ENCODE measurements at places on chromosomes 1 and 21.

GRCh38 chr1:180233191-180234011 lies 3.3 kb downstream of the LHX4 start:
- no peak for DNase-seq

GRCh38 chr1:84347271-84347931 lies 45.9 kb downstream of the SAMD13 start:
- DNase-seq = no peak

GRCh38 chr1:71303617-71304041 lies 222.8 kb upstream of the ZRANB2 start:
- DNase-seq = no peak

- no peak for DNase-seq
These were observed 68.4 kb downstream of the EPHB2 start for GRCh38 chr1:22778862-22779520.

DNA sequence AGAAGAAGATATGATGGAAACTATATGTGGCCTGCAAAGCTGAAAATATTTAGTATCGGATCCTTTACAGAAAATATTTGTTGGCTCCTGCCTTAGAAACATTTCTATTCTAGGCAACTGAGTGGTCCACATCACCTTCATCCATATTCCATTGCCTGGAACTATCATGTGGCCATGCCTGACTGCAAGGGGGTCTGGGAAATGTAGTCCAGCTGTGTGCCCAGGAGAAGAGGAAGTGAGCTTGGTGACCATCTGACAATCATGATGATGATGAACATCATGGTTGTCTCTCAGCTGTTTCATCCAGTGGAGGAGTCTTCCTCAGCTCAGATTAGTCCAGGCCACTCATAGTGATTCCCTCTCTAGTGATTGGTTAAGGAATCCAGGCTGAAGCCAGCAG lies 61.8 kb upstream of the IFNLR1 start:
- DNase-seq = no peak

DNA sequence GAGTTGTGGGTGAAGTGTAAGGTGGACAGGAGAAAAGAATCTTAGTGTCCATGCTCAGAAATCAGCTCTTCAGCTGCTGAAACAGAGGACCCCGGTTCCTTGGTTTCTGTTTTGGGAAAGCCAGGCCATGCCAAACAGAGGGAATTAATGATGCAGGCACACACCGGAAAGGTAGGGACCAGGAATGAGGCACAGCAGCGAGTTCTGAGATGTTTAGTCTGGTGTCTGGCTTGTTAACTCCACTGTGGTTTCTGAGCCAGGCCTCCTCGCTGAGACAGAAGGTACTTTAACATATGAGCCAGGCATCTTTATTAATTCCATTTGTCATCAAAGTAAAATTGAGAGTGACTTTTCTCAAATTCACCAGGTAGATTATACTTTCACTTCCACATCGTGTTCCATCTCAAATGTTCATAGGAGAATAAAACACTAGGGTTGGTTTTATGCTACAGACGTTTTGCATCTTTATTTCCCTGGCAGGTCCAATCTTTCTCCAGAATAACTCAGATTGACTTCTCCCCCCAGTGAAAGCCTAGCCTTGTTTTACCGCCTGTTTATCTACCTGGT lies 23.5 kb downstream of the LRRC8D start:
- DNase-seq = peak; percentile 21

DNA sequence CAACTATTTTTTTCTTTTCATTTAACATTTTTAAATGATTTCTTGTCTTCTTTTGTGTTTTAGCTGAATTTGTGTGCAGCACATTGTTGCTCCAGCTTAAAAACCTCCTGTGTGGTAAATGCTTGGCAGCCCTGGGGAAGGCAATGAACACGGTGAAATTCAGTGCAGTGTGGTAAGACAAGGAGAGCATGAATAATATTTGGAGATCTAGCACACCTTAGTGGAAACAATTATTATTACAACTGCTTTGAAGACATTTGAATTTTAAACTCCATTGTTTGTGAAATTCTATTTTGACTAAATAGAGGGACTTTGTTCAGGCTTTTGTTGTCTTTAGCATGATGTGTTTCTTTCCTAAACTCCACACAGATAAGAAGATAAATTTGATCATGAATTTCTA lies 242.6 kb upstream of the CXADR start:
- DNase-seq = peak; percentile 72

DNA sequence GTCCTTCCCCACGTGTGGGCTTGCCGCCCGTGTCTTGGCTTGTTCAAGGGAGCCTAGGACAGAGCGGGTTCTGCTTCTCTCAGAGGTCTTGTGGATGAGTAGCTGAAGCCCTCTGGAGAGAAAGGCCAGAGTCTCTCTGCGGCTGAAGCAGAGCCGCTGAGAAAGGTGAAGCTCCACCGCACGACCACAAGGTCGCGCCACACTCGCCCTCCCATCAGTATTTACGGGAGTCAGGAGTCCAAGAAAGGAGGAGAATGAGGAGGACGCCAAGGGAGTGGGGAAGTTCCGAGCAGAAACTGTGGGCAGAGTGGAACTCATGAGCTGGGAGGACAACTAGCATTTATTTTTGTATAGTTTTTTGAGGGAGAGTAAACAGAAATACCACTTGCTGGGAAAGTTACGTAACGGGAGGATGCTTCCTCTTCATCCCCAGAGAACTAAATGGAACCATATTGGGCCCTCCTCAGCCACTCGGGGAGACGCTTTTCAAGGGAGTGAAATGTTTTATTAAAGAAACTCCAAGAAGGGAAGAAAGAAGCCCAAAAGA lies 51.6 kb upstream of the HAO2 start:
- no peak for DNase-seq

DNA sequence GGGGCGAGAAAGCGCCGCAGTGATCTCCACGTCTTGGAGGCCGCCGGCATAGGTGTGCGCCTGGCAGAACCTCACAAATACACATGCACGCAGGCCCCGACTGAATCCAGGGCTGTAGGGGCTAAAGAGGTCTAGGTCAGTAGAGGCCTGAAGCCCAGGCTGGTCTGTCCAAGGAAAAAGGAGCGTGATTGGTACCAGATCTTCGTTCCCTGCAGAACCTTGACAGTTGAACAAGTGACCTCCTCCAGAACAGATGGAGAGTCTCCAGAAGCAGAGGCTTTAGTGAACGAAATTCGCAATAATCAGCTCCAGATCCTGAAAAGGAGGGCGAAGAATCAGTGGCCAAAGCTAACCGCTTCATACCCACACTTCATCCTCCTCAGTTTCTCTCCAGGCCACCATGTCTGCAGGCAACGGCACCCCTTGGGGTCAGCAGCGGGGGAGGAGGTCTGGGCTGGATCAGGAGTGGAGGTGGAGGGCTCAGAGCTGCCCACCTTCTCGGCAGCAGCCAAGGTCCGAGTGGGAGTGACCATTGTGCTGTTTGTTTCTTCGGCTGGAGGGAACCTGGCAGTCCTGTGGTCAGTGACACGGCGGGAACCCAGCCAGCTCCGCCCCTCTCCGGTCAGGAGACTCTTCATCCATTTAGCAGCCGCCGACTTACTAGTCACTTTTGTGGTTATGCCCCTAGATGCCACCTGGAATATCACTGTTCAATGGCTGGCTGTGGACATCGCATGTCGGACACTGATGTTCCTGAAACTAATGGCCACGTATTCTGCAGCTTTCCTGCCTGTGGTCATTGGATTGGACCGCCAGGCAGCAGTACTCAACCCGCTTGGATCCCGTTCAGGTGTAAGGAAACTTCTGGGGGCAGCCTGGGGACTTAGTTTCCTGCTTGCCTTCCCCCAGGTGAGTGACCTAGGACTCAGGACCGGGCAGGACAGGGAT lies 749 bp upstream of the PEX11B start:
- DNase-seq = peak; percentile 14

DNA sequence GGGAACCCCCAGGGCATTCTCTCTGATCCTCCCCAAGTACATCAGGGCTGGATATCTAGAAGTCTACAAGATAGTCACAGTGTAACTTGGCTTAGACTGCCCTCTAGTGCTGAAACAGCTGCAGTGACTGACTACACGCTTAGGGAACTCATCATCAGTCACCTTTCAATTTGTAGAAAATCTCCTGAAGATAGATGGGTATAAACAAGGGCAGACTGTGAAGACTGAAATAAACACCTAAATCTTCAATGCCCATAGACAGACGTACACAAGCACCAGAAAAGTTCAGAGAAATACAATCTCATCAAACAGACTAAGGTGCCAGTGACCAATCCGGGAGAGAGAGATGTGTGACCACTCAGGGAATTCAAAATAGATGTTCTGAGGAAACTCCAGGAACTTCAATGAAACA lies 46.6 kb downstream of the PACC1 start:
- peak; percentile 4 for DNase-seq
